ENCODE measurements at places on chromosomes 4 and X.

DNA sequence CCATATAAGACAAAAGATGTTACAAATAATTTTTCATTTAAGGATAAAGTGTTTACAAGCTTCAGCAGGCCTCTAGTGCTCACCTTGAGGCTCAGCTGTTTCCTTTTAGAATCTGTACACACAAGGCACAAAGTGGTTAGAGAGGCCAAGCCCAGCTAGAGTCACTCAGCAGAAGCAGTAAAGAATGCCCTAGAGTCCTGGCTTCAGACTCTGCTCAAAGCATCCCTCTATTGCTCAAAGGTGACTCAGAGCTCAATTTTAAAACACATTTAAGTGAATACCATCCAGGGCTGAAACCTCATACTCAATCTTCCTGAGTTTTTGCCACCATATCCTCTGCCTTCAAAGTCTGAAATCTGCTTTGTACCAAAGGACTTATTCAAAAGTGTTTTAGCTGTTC is 22.6 kb upstream of the PHF8 start:
- peak; percentile 78 for DNase-seq

DNA sequence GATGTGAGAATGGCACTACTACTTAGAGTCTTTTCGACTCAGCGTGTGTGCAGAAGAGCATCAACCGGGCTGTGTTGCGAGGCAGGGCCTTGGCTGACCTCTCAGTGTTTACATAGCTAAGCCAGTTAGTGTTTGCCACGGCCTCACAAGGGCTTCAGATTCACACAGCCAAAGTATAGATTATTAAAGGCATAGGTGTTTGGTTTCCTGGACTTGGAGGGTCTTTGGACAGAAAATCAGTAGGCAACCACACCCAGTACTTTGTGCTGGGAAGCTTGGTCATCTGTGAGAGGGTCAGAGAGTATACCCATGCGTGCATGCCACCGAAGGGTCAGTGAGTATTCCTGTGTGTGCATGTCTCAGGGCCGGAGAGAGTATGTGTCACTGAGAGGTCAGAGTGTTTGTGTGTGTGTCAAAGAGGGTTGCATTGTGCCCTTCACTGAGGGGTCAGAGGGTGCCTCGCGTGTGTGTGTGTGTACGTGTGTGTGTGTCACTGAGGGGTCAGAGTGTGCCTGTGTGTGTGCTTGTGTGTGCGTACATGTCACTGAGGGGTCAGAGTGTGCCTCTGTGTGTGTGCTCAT is 69.7 kb upstream of the MSANTD1 start:
- no peak for DNase-seq

DNA sequence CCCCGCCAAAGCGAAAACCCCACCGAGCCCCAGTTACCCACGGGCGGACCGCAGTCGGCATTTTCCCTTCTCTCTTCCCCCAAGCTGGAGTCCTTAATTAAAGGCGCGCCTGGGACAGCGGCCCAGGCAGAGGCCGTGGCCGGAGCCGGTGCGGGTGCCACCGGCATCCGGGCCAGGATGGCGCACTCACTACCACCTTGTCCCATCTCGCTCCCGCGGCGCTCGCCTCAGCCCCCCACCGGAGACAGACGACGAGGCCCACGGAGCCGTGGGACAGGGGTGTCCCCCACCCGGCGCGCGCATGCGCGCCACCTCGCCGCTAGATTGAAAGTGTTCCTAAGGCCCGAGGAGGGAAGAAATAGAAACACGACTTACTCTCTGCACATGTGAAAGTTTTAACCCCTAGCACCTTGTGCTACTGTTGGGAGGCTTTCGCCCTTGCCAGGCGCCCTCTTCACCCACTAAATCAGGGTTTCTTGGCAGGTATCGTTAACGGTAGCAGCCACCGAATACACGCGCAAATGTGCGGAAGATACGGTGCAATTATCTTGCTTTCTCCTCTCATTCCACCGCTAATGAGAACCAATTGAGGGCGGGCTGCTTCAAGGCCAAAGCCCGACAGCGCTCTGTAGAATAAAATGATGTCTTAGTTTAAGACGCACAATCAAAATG is 64.3 kb upstream of the CCDC160 start:
- DNase-seq = peak; percentile 17

- DNase-seq = no peak
These were observed 26.5 kb downstream of the ELF4 start for GRCh38 chrX:130083656-130084382.

- no peak for DNase-seq
These were observed 254.6 kb downstream of the CBLL2 start for GRCh38 chrX:22527302-22527701.

DNA sequence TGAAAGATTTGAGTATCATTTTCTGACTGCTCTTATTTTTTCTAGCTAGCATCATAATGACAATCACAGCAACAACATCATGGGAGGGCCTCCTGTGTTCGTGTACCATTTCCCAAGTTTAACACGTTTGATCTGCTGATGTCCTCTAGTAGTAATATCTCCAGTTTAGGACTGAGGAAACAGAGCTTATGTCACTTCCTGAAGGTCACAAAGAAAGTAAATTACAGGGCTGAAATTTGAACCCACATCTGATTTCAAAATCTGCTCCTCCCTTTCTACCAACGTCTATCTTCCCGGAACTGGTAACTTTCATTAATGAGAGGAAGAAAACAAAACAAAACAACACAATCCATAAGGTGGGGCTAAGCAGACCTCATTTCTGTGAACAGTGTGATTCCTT is 302.7 kb downstream of the PACRGL start:
- no peak for DNase-seq

- DNase-seq = no peak
These were observed 10.6 kb downstream of the SULT1E1 start for GRCh38 chr4:69849297-69849696.

- DNase-seq = no peak
These were observed 44.3 kb downstream of the NELFA start for GRCh38 chr4:1964443-1964842.

DNA sequence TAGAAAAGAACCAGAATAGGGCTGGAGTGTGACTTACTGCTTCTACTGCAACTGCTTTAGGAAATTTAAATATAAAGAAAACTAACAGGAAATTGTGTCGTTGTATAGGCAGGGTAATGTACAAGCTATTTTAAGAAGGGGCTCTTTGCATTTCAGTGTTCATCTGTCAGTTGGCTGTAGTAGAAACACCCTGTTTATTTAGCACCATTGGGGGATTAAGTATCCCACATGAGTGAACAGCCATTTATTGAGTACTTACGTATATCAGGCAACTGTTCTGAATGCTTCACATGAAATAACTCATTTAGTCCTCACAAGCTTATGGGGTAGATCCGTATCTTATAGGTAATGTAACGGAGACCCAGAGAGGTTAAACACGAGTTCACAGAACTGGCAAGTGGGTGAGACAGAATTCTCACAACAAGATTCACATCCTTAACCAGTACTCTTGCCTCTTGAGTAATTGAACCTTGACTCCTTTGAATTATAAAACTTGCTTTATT is 23.9 kb downstream of the STIM2 start:
- DNase-seq = no peak

GRCh38 chr4:138866314-138866713 is 149.3 kb upstream of the NOCT start:
- no peak for DNase-seq

GRCh38 chr4:159607809-159608208 is 504.9 kb downstream of the RAPGEF2 start:
- no peak for DNase-seq

- DNase-seq = no peak
These were observed 72.0 kb downstream of the JAKMIP1 start for GRCh38 chr4:6128221-6128850.

DNA sequence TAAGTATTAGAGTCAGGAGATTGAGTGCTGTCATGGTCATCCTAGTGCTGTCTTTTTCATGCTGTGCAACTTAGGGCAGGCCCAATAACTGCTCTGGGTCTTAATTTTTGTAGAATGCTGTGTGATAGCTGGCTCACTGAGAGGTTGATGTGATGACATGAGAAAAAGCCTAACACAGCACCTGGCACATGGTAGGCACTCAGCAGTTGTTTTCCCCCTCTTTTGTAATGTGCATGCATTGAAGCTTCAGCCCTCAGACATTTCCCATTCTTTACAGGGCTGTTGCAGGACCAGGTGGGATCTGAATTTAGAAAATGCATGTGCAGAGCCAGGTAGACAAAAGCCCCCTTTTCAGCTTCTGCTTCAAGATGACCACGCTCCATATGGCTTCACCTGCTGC is 44.1 kb upstream of the SOX3 start:
- DNase-seq = no peak

GRCh38 chr4:1400191-1400805 is 5.9 kb downstream of the NKX1-1 start:
- no peak for DNase-seq

DNA sequence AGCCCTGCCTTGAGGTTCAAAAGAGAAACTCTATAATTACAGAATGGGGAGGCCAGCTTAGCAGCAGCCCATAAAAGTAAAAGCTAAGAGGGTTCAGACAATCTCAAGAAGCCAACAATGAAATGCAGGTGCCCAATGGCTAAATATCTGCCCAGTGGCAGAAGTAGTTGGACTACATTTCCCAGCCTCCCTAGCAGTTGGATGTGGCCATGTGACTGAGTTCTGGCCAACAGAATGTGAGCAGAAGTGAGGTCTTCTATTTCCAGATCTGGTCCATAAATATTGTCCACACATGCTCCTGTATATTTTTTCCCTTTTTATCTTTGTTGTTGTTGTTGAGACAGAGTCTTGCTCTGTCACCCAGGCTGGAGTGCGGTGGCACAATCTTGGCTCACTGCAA is 127.9 kb upstream of the NHS start:
- peak; percentile 13 for DNase-seq

GRCh38 chr4:8594097-8595038 is 1.8 kb downstream of the CPZ start:
- peak; percentile 86 for DNase-seq

DNA sequence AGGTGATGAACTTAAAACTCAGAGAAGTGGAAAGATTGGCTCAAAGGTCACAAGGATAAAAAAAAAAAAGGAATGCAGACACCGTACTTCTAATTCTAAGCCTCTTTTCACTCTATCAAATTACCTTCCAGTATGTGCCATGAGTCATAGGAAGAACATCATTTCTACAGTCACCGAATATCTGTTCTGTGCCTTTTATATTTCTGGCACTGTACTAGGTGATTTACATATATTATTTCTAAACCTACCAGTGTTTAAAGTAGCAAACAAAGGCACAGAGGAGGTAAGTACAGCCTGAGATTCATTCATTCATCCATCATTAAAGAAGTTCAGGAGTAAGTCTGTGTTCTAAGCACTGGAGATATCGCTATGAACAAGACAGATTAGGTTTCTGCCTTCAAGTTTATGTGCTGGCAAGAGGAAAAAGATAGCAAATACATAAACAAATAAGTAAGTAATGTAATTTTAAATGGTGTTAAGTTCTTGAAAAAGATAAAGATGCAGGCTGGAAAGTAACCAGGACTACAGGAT is 65.3 kb downstream of the PALLD start:
- DNase-seq = peak; percentile 59

- no peak for DNase-seq
These were observed 118.9 kb downstream of the SLC10A6 start for GRCh38 chr4:86730310-86730709.

DNA sequence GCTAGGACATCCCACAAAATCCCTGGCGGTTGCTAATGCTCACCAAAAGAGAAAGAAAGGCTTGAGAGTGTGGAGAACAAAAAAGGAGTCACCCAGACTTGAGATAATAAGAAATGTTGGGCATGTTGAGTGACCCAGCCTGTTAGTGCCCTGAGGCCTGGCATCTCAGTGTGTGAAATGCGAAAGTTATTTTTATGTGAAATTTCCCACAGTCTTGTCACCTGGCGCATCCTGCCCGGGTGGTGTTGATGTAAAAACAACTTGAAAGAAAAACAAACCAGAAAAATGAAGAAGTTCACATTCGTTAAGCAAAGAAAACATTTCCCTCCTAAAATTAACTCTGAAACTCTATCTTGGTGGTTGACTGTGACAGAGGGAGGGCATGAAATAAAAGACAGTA is 495.2 kb downstream of the MID1IP1 start:
- no peak for DNase-seq

DNA sequence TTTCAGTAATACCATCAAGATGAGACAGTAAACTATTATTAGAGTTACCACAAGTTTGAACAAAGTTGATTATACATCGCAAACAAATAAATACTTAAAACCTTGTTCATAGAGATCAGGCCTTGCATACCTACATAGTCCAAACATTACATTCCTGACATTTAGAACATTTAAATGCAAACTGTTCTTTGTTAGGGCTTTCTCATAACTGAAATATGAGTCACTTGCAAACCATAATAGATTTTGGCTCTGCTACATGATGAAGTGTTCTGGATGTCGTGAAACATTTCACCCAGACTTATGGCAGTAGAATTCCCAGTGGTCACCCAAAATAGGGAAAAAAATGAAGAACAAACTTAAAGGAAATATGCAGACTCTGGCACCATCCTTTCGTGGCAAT is 75.0 kb downstream of the FAT4 start:
- DNase-seq = peak; percentile 93

DNA sequence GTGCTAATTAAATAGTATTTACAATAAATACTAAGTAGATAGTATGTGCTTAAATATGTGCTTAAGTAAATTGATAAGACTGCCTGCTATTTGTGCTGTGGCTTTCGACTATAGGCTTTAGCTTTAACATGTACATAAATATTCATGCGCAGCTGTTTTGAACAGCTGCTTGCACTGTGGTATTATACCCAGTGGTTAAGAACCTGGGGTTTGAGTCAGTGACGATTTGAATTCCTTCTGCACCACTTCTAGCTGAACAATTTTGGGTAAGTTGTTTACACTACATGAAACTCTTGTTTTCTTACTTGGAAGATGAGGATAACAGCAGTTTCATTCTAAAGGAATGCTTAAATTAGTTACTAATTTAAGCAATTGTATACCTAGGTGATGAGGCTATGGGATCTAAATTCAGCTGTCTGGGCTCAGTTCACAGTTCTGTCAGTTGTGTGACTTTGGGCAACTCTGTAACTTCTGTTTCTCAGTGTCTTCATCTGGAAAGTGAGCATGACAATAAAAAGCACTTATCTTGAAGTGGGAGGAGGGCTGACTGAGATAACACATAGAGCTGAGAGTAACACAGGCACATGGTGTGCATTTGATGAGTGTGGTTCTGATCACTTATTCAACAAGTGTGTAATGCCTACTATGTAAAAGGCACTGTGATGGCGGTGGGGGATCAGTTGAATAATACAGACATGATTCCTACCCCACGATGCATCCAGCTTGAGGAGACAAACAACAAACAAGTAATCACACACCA is 37.0 kb downstream of the HPGDS start:
- no peak for DNase-seq

DNA sequence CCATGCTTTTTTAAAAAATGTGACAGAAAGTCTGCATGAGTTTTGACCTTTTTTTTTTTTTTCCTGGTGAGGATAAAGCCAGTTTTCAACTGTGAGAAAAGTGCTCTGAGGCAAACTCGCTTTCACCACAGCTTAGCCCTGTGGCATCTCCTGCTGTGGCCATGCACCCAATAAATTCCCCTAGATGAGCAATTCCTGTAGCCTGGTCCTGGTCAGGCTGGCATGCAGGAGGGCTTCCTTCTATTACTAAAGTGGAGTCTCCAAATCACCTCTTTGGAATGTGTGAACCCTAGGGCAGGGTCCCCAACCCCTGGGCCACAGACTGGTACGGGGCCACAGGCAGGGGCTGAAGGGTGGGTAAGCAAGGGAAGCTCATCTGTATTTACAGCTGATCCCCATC is 265.4 kb downstream of the RAPGEF2 start:
- peak; percentile 40 for DNase-seq

GRCh38 chr4:155489271-155489670 is 112.5 kb upstream of the MAP9 start:
- DNase-seq = no peak
